ENCODE measurements at places on chromosomes 16 and 17.

DNA sequence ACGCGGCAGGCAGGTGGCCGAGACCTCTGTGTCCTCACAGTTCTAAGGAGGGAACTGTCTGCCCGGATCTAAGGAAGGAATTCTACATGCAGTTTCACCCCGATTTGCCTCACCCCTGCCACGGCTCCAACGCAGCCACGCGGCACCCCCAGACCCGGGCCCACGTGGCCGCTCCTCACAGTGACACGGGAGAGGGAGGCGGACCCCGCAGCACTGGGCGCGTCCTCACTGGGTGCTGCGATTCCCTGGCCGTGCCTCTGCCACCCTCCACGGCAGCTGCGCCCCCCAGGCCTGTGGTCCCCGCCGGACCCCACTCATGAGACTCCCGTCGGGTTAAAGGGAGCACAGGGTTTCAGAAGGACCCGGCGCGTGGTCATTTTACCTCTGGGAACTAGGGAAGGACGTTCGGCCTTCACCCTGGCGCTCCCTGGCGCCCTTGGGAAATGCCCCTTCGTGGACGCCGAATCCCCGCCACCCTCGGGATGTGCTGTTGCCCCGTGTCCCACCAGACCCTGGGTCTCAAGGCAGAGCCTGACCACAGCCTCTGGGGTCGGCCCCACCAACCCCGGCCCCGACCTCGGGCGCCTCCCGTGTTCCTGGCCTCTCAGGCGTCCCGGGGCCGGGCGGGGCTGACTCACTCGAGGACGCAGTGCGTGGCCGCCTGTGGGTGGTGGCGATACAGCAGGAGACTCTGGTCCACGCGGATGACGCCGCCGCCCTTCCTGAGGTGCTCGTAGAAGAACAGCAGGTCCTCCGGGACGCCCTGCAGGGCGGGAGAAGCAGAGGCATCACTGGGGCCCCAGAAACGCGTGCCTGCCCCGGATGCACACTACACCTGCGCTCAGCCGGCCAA lies 118.8 kb upstream of the METRNL start:
- DNase-seq: no peak

DNA sequence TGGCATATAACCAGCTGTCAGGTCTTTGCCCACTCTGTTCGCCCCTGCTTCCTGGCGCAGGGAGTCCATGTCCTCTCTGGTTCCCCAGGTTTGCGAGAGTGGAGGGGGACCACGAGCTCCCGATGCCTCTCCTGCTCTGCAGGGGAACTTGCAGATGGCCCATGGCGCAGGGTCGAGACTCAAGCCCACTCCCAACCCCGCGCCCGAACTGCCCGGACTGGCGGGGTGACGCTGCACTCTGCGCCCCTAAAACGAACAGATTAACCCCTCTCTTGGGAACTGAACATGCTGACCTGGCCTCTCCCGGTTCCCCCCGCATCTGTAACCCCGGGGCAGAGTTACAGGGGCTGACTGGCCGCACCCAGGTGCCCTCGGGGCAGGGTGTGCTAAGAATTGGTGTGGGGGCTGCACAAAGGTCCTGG lies 681 bp upstream of the PLA2G15 start:
- no peak for DNase-seq

DNA sequence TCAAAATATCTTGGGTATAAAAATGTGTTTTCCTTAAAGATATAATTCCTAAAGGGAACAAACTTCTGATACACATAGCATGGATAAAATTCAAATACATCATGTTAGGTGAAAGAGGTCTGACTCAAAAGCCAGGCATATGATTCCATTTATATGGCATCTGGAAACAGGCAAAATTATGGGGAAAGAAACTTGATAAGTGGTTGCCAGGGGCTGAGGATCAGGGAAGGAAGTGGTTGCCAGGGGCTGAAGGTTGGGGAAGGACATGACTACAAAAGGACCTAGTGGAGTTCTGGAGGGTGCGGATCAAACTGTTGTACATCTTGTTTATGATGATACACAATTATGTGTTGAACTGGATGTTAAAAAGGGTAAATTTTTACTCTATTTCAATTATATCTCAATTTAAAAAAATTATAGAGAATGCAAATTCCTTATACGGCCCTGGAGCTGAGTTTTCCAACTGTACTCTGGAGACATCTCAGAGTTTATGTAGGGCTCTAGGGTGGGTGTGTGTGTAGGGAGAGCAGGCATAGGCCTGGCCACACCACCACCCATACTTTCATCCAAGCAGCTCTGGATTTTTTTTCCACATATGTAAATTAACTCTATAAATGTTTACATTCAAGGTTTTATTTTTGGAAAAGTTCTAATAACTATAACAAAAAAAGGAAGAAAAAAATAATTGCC lies 55.0 kb downstream of the AMFR start:
- no peak for DNase-seq

DNA sequence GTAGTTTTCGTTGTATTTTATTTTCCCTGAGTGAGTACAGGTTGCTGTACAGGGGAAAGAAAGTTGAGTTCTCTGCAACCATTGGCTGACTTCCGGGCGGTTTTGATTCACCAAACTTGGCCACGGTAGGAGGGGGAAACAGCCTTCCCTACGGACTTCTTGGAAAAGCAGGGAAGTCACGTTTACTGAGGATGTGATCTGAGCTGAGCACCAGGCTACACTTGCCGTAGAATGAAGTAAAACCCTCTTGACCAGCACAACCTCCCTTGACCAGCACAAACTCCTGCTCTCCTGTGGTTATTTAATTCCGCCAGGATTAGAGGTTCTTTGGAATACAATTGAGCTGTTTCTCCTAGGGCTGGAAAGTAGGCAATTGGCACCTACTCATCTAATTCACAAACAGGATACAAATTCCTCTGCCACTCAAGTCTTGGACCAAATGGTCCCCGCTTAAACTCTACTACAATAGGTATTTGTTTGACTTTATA lies 242.0 kb upstream of the RBFOX1 start:
- DNase-seq: no peak

- DNase-seq: no peak
Measured at GRCh38 chr16:8581831-8582580, 8.3 kb downstream of the TMEM114 start.

Measured in left colon (tissue), 2 donors.